Urinary bladder (tissue), 4 donors: ENCODE measurements at places on chromosomes 3 and 15. TPM values are rescaled to one million over a fixed set of nuclear protein-coding genes. Genes with fewer than 3 reads are reported as not detected.

Gene IQGAP1
- polyA plus RNA-seq = 147 TPM

- no peak for DNase-seq
Measured at GRCh38 chr3:186951640-186952552, 21.6 kb downstream of the ST6GAL1 start.

GRCh38 chr15:78453447-78453846 lies 15.4 kb downstream of the IREB2 start:
- no peak for DNase-seq

DNA sequence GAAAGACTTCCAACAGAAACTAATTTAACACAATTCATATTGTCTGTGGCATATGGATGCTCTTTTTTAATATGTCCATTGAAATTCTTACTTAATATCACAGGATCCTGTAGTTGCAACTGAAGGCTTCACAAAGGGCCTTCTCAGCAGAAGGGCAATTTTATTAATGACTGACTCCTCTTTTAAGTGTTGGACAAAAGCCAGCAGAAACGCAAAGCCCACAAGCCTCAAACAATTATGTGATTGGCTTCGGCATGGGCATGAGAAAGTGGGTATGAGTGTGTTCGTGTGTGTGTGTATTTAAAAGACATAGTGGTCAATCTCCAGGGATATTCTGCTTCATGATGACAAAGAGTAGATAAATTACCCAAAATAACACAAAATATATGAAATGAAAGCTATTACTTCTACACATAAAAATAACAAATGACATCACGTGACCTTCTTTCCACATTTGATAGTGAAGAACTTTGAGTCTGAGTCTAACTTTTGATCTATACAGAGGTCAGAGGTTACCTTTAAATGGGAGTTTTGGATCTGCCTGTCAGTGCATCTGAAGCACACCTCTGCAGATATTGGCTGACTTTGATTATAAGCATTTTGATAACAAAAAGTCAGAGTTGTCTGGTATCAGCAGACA lies 496.9 kb downstream of the CADM2 start:
- DNase-seq = no peak

- no peak for DNase-seq
Measured at GRCh38 chr3:113097960-113098447, 107.2 kb downstream of the GTPBP8 start.
